Keratinocyte (primary cell): ENCODE measurements at places on chromosomes 4 and X. TPM values are rescaled to one million over a fixed set of nuclear protein-coding genes. Genes with fewer than 3 reads are reported as not detected.

Gene ZFYVE28
- polyA plus RNA-seq, result 0.16 to 0.72 TPM (median 0.33 TPM) in 3 replicates

Gene FAM50A
- 34.0 to 40.0 TPM (median 35.7 TPM) in 3 replicates for polyA plus RNA-seq

Gene SPANXC
- not detected in 3 replicates for polyA plus RNA-seq

Gene GC
- not detected in 3 replicates for polyA plus RNA-seq

Gene TSPAN6
- 17.9 to 24.3 TPM (median 19.2 TPM) in 3 replicates for polyA plus RNA-seq

Gene PRSS12
- 12.5 to 21.6 TPM (median 16.6 TPM) in 3 replicates for polyA plus RNA-seq

Gene SYTL5
- 0.05 to 0.15 TPM (median 0.09 TPM) in 3 replicates for polyA plus RNA-seq

Gene HTN1
- polyA plus RNA-seq, result not detected in 3 replicates

Gene SYP
- polyA plus RNA-seq, result 0.07 to 0.23 TPM (median 0.13 TPM) in 3 replicates

GRCh38 chrX:153765138-153766079 lies 1.4 kb downstream of the PLXNB3 start:
- DNase-seq, result no peak
- H3K4me1 ChIP-seq, result peaks cover 13% of the 10 kb centered on the region
- H3K27ac ChIP-seq, result no peak overlapping the region
- H3K4me3 ChIP-seq, result peak overlapping the region; percentile 57
- H3K36me3 ChIP-seq, result peaks cover 2% of the 10 kb centered on the region

DNA sequence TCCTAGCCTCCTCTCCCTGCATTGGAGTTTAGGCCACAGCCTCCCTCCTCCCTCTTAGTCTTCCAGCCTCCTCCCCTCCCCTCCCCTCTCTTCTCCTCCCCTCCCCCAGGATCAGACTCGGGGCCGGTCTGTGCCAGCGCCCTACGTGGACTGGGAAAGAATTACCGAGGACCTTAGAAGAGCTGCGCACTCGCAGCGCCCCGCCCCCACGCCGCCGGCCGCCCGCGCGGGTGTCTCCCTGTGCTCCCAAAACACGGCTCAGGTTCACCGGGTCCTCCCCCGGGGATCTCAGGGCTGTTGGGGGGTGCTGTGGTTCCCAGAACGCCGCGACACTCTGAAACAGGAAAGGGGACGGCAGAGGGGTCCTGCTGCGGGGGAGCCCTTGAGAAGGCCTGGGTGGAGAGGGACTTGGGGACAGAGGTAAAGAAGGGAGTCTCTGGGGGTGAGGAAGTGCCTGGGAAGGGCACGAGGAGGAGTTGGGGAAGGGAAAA lies 122.3 kb upstream of the TBL1X start:
- no peak overlapping the region for H3K27ac ChIP-seq
- DNase-seq, result no peak
- no peaks in the 10 kb centered on the region for H3K36me3 ChIP-seq
- H3K4me1 ChIP-seq, result no peaks in the 10 kb centered on the region
- H3K4me3 ChIP-seq, result no peak overlapping the region

- no peaks in the 10 kb centered on the region for H3K36me3 ChIP-seq
- H3K27ac ChIP-seq, result no peak overlapping the region
- no peaks in the 10 kb centered on the region for H3K4me1 ChIP-seq
- H3K4me3 ChIP-seq, result no peak overlapping the region
These were observed 1664.8 kb downstream of the RPA4 start for GRCh38 chrX:98548519-98548918.

- no peaks in the 10 kb centered on the region for H3K27me3 ChIP-seq
- no peak overlapping the region for H3K4me3 ChIP-seq
- H3K4me1 ChIP-seq, result no peaks in the 10 kb centered on the region
- H3K27ac ChIP-seq, result no peak overlapping the region
These were observed 18.5 kb upstream of the DRD5 start for GRCh38 chr4:9762823-9763475.

- H3K4me1 ChIP-seq, result peaks cover 46% of the 10 kb centered on the region
- no peaks in the 10 kb centered on the region for H3K36me3 ChIP-seq
- H3K27ac ChIP-seq, result no peak overlapping the region
These were observed 26.9 kb downstream of the FAM241A start for GRCh38 chr4:112172180-112172579.

GRCh38 chr4:14856062-14856933 lies 146.0 kb upstream of the CPEB2 start:
- H3K27me3 ChIP-seq, result no peaks in the 10 kb centered on the region
- no peaks in the 10 kb centered on the region for H3K36me3 ChIP-seq
- H3K27ac ChIP-seq, result peak overlapping the region; percentile 92
- peak; percentile 91 for DNase-seq

DNA sequence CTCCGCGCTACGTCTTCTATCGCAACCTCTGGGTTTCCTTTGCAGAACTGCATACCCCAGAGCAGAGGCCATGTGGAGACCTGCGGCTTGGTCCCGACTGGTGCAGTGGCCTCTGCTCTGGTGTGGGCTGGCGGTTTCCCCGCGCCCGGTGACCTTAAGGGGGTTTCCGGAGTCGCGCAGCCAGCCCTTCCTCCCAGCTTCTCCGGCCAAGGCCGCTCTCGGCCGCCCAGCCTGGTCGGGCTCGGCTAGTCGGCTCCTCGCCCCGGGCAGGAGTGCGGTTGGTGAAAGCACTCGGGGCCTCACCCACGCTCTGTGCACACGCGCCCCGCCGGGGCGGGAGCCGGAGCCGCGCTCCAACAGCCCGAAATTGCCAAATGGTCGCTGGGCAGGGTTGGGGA lies 84.9 kb downstream of the BCOR start:
- no peak for DNase-seq
- H3K4me1 ChIP-seq, result peaks cover 6% of the 10 kb centered on the region
- H3K4me3 ChIP-seq, result peak overlapping the region; percentile 51
- no peaks in the 10 kb centered on the region for H3K36me3 ChIP-seq

DNA sequence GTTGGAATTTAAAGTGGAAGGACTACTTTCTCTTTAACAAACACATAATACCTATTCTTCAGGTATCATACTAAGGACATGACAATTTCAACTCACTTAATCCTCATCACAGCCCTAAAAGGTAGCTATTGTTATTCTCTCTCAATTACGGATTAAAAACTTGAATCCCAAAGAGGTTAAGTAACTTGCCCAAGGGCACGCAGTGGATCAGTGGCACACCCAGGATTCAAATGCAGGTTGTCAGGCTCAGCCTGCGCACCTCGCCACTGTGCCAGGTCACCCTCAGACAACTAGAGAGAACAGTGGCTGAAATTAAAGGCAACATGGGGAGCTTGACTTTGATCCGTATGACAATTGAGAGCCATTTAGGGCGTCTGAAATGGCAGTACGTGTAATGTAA lies 67.6 kb downstream of the MFAP3L start:
- no peak overlapping the region for H3K27ac ChIP-seq
- H3K36me3 ChIP-seq, result no peaks in the 10 kb centered on the region
- no peak overlapping the region for H3K4me3 ChIP-seq
- DNase-seq, result no peak

DNA sequence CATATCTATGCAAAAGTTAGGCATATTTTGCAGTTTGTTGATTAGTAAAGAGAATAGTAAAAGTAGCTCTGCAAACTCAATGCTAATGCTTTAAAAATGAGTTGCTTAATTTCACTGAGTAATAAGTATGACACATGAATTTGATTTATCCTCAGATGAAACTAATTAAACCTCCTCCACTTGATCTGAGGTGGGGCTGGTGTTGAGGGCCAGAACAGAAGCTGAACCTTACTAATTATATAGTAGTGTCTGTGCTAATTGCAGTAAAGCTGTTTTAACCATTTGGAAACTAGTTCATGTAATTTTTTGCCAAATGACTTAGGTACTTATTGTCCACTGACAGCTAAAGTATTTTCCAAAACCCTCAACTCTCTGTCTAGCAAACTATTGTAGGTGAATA lies 7.7 kb upstream of the PGAM4 start:
- H3K27ac ChIP-seq, result no peak overlapping the region
- no peaks in the 10 kb centered on the region for H3K27me3 ChIP-seq
- H3K36me3 ChIP-seq, result no peaks in the 10 kb centered on the region
- H3K4me3 ChIP-seq, result no peak overlapping the region
- H3K4me1 ChIP-seq, result no peaks in the 10 kb centered on the region
- DNase-seq, result no peak

- H3K4me3 ChIP-seq, result no peak overlapping the region
- no peaks in the 10 kb centered on the region for H3K36me3 ChIP-seq
- no peaks in the 10 kb centered on the region for H3K4me1 ChIP-seq
- no peaks in the 10 kb centered on the region for H3K27me3 ChIP-seq
These were observed 305.2 kb upstream of the ARSJ start for GRCh38 chr4:114284629-114285028.

DNA sequence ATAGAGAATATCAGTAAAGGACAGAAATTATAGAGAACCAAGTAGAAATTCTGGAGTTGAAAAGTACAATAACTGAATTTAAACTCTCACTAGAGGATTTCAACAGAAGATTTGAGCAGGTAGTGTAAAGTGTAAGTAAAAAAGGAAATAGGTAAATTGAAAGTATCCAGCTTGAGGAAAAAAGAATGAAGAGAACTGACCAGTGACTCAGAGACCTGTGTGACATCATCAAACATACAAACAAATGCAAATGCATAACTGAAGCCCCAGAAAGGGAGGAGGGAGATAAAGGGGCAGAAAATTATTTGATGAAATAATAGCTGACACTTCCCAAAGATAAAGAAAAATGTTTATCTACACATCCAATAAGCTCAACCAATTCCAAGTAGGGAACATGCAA lies 8.3 kb upstream of the SPON2 start:
- peaks cover 11% of the 10 kb centered on the region for H3K27me3 ChIP-seq
- DNase-seq, result no peak
- H3K36me3 ChIP-seq, result no peaks in the 10 kb centered on the region
- peaks cover 16% of the 10 kb centered on the region for H3K4me1 ChIP-seq
- H3K4me3 ChIP-seq, result no peak overlapping the region

DNA sequence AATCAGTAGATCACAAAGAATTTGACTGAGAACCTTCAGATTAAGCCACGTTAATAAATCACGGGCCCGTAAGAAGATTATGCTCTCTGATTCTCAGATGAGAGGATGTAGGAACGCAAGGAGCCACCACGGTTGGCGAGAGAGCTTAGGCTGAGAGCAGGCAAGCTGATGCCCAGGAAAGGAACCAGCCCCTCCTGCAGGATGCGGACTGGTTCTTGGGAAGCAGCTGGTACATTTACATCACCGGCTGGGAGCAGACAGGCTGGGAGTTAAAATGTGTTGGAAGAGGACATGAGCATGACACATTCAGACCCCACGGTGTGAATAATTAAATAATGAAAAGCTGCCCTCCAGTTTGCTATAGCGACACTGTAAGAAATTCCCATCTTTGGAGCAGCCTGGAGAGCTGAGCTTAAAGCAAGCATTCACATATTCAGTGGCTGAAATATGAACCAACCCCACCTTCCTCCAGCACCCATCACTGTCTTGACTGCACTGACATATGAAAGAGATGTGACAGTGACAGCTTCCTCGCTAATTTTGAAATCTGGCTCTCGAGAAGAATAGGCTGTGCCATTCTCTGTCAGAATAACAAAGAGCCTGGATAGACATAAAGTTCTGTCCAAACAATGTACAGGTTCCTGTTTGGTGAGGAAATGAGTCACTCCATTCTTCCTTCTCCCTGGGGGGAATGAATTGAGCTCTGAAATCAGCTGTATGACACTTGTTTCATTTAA lies 33.1 kb downstream of the LNX1 start:
- no peak for DNase-seq
- no peaks in the 10 kb centered on the region for H3K36me3 ChIP-seq
- H3K4me3 ChIP-seq, result no peak overlapping the region
- H3K27ac ChIP-seq, result peak overlapping the region; percentile 59
- H3K4me1 ChIP-seq, result peaks cover 38% of the 10 kb centered on the region
- no peaks in the 10 kb centered on the region for H3K27me3 ChIP-seq

DNA sequence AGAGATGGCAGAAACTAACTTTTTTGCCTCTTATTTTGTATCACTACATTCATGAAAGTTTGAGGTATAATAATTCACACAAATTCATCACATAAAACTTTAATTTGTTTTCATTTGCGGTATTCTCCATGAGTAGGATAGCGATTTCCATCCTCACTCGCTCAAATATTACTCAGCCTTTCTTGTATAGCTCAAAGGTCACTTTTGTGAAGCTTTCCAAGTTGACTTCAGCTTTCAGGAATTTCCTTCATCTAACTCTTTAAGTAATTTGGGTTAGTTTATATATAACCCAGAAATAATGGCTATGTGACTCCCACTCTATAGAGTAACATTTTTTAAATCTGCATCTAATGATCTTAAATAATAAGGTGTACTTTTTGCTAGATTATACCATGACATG lies 314.4 kb downstream of the IL1RAPL1 start:
- DNase-seq, result no peak
- H3K36me3 ChIP-seq, result no peaks in the 10 kb centered on the region
- no peak overlapping the region for H3K4me3 ChIP-seq
- no peaks in the 10 kb centered on the region for H3K4me1 ChIP-seq
- H3K27me3 ChIP-seq, result no peaks in the 10 kb centered on the region

GRCh38 chr4:57051095-57051494 lies 59.1 kb downstream of the IGFBP7 start:
- DNase-seq, result no peak
- H3K27ac ChIP-seq, result no peak overlapping the region
- no peaks in the 10 kb centered on the region for H3K27me3 ChIP-seq
- H3K4me1 ChIP-seq, result peaks cover 23% of the 10 kb centered on the region
- H3K36me3 ChIP-seq, result no peaks in the 10 kb centered on the region
- no peak overlapping the region for H3K4me3 ChIP-seq

- H3K4me3 ChIP-seq, result no peak overlapping the region
- H3K27ac ChIP-seq, result no peak overlapping the region
These were observed 48.8 kb downstream of the RBPJ start for GRCh38 chr4:26369581-26369980.

DNA sequence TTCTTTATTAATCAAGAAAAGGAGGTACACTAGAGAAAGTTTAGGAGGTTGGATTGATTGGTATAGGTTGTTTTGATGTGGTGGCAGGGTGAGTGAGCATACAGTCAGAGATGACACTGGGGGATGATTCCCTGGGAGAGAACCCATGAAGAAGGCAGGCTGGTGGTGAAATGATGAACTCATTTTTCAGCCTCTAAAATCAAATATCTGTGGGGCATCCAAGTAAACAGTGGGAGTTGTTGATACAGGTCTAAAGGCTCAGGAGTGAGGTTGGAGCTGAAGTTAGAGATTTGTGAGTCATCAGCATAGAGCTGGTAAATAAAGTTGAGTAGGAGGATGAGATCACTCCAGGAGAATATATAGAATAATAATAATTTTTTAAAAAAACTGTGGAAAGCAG lies 10.0 kb upstream of the AP1S2 start:
- no peak overlapping the region for H3K4me3 ChIP-seq
- H3K4me1 ChIP-seq, result no peaks in the 10 kb centered on the region
- peaks cover 8% of the 10 kb centered on the region for H3K27me3 ChIP-seq
- no peak for DNase-seq

- no peaks in the 10 kb centered on the region for H3K27me3 ChIP-seq
- H3K27ac ChIP-seq, result no peak overlapping the region
- no peak overlapping the region for H3K4me3 ChIP-seq
- H3K4me1 ChIP-seq, result no peaks in the 10 kb centered on the region
- H3K36me3 ChIP-seq, result no peaks in the 10 kb centered on the region
These were observed 31.2 kb upstream of the UXT start for GRCh38 chrX:47690175-47690574.

- no peak overlapping the region for H3K4me3 ChIP-seq
- H3K27ac ChIP-seq, result no peak overlapping the region
- H3K27me3 ChIP-seq, result no peaks in the 10 kb centered on the region
- no peaks in the 10 kb centered on the region for H3K36me3 ChIP-seq
These were observed 22.7 kb downstream of the SMPX start for GRCh38 chrX:21735038-21735767.
